ENCODE measurements at places on chromosomes 6 and 20. TPM values are rescaled to one million over a fixed set of nuclear protein-coding genes. Genes with fewer than 3 reads are reported as not detected.

GRCh38 chr6:111591370-111591900 is 14.2 kb downstream of the TRAF3IP2 start:
- DNase-seq = no peak

Gene RIPPLY2
- not detected for total RNA-seq

DNA sequence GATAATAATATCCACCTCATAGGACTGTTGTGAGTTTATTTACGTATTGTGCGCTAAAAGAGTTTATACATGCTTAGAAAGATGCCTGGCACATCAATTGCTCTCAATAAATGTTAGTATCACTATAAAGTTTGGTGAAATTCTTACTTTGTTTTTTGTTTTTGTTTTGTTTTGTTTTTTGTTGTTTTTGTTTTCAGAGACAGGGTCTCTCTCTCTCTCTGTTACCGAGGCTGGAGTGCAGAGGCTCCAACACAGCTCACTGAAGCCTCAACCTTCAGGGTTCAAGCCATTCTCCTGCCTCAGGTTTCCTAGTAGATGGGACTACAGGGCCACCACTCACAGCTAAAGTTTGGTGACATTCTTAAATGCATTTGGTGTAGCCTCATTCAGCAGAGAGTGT is 32.2 kb upstream of the BTN3A2 start:
- no peak for DNase-seq

DNA sequence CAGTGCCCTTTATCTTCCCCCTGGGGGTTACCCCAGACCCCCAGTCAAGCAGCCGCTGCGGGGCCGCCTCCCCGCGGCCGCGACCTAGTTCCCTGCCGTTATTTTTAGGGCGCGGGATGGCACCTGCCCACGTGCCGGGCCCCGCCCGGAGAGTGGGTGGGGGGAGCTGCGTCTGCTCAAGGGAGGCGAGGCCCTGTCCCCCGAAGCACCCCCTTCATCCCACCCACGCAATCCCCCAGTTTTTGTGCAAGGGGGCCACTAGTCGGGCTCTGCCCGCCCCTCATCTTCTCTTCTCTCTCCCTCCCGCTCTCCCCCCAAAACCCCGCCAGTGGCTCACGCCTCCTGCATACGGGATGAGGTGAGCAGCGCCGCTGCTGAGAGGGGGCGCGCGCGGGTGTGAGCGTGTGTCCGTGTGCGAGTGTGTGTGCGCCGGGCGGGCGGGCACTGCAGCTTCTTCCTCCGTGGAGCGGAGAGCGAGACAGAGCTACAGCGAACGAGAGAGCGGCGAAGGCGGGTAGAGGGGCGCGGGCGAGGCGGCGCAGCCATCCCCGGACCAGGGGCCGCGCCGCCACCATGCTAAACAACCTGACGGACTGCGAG is at the start of gene SLC12A5:
Gene SLC12A5 (plus strand): TSS at position 444 of the 600 bp plus-strand sequence. CDS start 130 bp downstream, at position 574.
- no peak for DNase-seq

Gene TTLL9
- total RNA-seq = 0.04 TPM

GRCh38 chr20:50692552-50692933 is 1.2 kb upstream of the RIPOR3 start:
- no peak for DNase-seq

Gene MACROD2
- total RNA-seq = 0.95 TPM

Gene ANGPT4
- not detected for total RNA-seq

GRCh38 chr6:111951497-111952085 is 78.3 kb upstream of the FYN start:
- no peak for DNase-seq

Gene HSPA1L
- total RNA-seq = 1.9 TPM

- DNase-seq = peak; percentile 39
These were observed 292.6 kb upstream of the MARCKS start for GRCh38 chr6:113564371-113565171.

- DNase-seq = no peak
These were observed 17.2 kb upstream of the PEDS1 start for GRCh38 chr20:50170549-50171220.

DNA sequence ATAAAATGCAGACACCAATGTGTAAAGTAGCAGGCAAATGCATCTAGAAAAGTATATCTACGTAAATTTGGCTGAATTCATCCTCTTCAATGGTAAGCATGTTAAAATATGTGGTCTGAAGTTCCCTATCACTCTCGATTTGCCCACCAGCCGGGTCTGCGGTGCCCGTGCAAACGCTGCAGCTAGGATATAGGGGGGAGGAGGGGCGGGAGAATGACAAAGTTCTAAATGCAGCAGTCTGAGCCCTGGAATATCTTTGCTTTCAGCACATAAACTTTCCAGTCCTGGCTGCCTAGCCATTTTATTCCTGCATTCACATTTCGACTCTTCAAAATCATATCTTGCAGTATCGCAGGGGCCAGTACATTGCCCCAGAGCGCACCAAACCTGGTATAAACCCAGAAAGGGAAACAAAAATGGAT is 708 bp downstream of the NRN1 start:
- DNase-seq = no peak

Gene LRP11
- total RNA-seq = 30.6 TPM

GRCh38 chr6:72691249-72691648 is 69.4 kb downstream of the KCNQ5 start:
- no peak for DNase-seq

DNA sequence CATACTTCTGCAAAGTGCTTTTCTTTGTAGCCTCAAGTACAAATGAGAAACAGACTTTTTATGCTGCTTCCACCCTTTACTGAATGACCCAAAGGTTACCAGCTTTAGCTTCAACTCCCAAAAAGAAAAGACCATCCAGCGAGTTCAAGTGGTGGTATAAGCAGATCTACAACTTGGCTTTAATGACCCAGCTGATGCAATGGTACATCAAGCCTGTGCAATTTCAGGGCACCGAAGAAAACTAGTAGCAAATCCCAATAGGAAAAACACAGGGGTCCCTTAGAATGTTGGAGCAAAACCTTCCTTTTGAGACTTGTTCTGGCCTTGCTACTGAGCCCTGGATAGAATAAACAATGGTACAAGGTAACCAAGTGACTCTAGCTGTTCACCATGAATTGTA is 33.8 kb downstream of the STX7 start:
- DNase-seq = no peak

Gene TP53TG5
- not detected for total RNA-seq

DNA sequence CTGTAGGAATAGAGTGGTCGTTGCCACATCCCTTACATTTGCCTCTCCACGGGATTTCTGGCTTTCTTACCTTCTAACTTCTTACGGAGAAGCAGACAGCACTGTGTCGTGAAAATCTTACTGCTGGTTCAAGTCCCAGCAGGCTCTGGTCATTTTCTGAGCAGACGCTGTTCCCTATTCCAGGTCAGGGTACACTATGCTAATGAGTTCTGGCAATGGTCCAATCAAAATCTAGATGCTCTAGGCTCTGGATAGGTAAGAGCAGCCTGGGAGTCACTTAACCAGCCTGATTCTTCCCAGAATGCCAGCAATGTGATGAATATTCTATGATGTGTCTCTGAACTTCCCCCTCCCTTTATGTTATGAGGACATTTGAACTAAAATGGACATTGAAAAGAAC is at the start of gene GCM1:
Gene GCM1 (minus strand): TSS at position 158 of the 400 bp plus-strand sequence. CDS start 3,209 bp downstream, outside the sequence.
- DNase-seq = no peak

- no peak for DNase-seq
These were observed 69.9 kb upstream of the SOX4 start for GRCh38 chr6:21523652-21524051.

- DNase-seq = peak; percentile 57
These were observed 510.7 kb upstream of the SULF2 start for GRCh38 chr20:48295966-48296421.

- no peak for DNase-seq
These were observed 129.5 kb upstream of the SSTR4 start for GRCh38 chr20:22905658-22906057.

- no peak for DNase-seq
These were observed 54.3 kb upstream of the STX16 start for GRCh38 chr20:58596750-58597248.

GRCh38 chr6:90338409-90338808 is 41.8 kb upstream of the BACH2 start:
- no peak for DNase-seq

Gene FAM217A
- total RNA-seq = not detected

Gene C20orf204
- total RNA-seq = 1.9 TPM

Gene EFCAB8
- total RNA-seq = 0.07 TPM

Gene TMC2
- total RNA-seq = not detected

Gene MLIP
- total RNA-seq = 10.8 TPM

DNA sequence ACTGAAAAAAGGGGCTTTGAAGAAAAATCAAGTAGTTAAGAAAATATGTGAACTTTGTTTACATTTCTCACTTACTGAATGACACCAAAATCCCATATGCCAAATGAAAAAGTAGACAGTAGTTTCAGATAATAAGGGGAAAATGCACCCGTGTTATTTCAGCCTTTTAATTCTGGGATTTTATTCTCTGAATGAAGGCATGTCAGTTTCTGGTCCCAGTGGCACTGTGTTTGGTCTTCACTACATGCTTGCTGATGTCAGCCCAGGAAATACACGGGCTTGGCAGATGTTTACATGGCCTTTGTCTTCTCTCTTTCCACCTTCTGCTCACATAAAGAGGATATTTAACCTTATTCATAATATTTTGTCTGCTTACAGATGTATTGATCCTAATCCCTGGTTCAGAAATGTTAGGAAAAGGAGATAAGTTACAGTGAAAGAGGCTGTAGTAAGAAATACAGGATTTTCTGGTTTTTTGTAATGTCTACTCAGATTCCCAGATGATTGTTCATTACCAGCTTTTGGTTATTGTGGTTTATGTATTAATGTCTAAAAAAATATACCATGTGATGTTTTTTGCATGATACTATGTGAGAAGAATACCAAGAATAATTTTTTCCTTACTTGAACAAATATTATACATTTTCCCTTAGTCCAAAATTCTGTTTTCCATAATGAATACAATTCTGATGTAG is 27.7 kb downstream of the DSE start:
- DNase-seq = no peak

Gene CD24
- 0.92 TPM for total RNA-seq

Gene HLA-DRB1
- not detected for total RNA-seq

GRCh38 chr6:168400037-168400436 is 40.9 kb upstream of the SMOC2 start:
- no peak for DNase-seq

DNA sequence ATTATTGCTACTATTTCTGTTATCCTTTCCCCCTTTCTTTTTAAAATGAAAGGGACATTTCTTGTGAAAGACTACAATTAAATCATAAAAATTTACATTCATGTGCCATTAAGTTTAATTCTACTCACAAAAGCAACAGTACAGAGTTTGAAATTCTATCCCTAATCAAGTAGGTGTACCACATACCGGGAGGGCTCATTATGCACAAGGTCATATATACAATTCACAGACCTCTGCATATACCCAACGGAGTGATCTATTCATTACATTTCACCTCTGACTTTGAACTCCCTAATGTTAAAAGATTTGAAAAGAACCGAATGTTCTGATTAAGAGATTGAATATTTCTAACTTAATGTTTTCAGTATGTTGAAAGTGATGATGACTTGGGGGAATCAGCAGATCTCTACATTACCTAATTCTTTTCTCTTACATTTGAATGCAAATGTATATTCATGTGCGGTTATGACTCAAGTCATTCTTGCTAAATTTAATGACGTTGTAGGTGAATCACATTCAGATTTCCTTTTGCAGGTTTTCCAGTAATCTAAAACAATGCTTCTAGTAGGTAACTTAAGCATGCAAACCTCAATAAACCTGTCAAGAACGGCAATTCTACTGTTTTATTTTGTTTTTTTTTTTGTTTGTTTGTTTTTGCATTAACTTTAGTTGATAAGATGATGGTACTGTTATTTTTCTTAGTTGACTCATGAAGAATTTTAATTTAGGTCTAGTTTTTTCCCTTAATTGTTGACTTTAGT is 7.3 kb downstream of the EYA4 start:
- DNase-seq = no peak

Gene TSHZ2
- total RNA-seq = not detected

GRCh38 chr6:32796848-32797776 is 19.7 kb downstream of the HLA-DOB start:
- DNase-seq = no peak

- DNase-seq = no peak
These were observed 252.1 kb downstream of the FARS2 start for GRCh38 chr6:5513408-5513807.

Gene RTF2
- 101 TPM for total RNA-seq

Gene THBD
- total RNA-seq = 139 TPM

GRCh38 chr6:47701363-47701762 is 3.0 kb downstream of the ADGRF4 start:
- DNase-seq = no peak

DNA sequence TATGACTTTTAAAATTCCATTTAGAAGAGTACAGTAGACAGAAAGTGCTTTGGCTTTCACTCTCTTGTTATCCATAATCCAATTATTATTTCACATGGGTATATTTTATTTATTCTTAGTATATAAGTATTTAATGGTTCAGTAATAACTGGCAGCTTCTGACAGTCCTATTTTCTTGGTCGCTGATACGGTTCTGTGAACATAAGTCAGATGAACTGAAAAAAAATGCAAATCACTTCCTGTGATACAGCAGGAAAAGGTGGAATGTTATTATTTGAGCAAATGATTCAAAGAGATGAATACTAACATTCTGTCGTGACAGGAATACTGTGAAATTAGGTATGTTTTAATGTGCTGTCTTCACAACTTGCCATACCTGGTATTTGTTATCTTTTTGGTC is 132.3 kb downstream of the ARHGAP18 start:
- DNase-seq = no peak

DNA sequence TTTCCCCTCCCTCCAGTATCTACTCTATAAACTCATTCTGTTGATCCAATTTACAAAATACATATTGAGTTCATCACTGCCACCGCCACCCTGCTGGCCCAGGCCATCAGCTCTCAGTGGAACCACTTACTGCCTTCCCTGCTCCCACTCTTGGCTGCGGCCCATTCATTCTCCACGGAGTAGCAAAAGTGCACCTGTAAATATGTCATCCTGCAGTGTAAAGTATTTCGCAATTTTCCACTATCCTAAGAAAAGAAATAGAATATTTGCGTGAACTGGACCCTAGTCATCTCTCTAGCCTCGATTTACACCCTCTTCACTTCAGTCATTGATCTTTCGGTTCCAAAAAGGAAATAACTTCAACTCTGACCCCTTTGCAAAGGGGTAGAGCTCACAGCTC is 258.3 kb upstream of the TFAP2D start:
- DNase-seq = no peak

- DNase-seq = peak; percentile 13
These were observed 271.4 kb downstream of the ALDH8A1 start for GRCh38 chr6:134678436-134678889.

Measured in pulmonary artery endothelial cell (primary cell).